ENCODE measurements at places on chromosomes 6 and 20.

- DNase-seq, result no peak
Observed at GRCh38 chr6:157602521-157603295, 220.3 kb upstream of the SNX9 start.

GRCh38 chr20:2108987-2109386 lies 7.4 kb downstream of the STK35 start:
- peak; percentile 93 for DNase-seq

DNA sequence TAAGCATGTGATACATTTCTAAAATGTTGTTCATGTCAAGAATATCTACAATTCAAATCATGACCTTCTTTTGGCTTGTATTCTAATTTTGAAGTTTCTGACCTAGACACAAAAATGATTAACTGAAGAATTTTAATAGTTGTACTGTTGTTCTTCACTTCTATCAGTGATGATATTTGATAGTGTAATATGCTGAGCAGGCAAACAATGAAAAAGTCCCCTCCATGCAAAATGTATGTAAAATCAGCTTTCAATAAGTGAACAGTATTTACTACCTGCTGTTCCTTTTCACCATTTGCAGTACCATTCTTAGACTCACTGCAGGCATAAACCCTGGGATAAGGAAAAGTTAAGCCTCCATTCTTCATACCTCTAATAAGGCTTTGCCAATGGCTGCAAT lies 201.5 kb downstream of the LAMA2 start:
- no peak for DNase-seq

GRCh38 chr6:36594816-36595643 lies 868 bp downstream of the SRSF3 start:
- DNase-seq, result peak; percentile 65

- peak; percentile 91 for DNase-seq
Observed at GRCh38 chr20:37071481-37071911, 24.3 kb downstream of the RBL1 start.

- no peak for DNase-seq
Observed at GRCh38 chr20:10495173-10495572, 60.1 kb downstream of the SLX4IP start.

GRCh38 chr20:48257833-48258232 lies 472.6 kb upstream of the SULF2 start:
- DNase-seq, result no peak

- peak; percentile 98 for DNase-seq
Observed at GRCh38 chr20:62704341-62704948, 4.2 kb upstream of the NTSR1 start.

DNA sequence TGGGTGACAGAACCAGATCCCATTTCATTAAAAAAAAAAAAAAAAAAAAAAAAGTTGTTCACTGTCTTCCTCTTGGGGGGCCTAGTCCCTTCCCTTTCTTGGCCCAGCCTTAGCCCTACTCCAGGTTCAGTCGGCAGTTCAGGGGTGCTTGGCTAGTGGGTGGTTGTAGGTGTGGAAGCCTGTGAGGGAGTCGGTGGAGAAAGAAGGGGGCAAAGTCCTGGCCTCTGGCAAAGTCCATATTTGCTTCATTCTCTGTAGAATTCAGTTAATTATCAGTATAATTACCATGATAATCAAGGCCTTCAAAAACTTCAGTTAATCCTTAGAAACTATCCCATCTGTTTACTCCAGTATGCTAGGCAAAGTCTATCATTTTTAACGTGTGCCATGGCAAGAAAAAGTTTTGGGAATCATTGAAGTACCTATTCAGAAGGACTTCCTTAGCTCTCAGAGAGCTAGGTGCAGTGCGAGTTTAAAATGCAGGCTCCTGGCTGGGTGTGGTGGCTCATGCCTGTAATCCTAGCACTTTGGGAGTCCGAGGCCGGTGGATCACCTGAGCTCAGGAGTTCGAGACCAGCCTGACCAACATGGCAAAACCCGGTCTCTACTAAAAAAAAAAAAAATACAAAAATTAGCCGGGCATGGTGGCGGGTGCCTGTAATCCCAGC lies 205.7 kb upstream of the ARG1 start:
- DNase-seq, result no peak

GRCh38 chr20:34403063-34403827 lies 40.2 kb downstream of the ITCH start:
- no peak for DNase-seq

DNA sequence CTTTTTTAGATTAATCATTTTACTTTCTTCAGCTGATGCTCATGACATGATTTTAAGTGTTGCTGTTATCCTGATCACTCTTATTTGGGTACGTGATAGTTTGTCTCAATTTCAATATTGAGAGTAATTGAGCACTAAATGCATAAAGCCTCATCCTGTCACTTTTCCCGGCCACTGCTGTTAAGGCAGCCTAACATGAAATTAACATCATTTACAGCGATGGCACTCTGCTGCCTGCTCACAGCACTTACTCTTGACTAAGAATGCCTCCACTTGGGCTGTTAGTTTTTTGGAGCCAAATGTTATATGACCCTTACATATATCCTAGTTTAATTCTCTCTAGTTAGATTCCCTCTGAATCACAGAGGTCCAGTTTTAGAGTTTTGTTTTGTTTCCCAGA lies 107.3 kb downstream of the SLX4IP start:
- DNase-seq, result no peak

DNA sequence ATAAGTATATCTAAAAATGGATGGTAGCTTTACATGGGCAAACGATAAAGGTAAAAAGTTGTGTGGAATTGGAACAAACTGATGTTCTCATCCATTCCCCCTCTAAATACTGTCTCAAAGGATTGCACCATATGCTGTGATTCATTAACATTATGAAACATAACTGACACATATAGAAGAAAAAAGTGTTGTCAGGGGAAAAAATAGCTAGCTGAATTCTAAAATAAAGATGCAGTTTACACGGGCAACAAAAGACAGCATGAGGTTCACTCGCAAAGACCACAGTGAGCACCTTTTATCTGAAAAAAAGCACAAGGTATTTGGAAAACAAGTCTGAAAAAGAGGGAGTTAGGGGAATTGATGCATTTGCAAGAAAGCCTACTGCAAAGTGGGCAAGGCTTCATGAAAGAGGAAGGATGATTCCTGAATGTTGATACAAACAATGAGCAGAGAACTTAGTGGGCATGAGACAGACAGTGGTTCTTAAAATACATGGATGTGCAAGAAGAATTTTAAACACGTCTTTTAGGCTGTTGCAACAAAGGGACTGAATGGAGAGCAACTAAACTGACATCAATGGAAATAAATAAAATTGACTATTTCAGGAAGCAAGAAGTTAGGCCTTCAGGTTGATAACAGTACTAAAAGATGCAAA lies 280.9 kb downstream of the KIF16B start:
- DNase-seq, result peak; percentile 75

- no peak for DNase-seq
Observed at GRCh38 chr20:23609486-23610109, 3.9 kb upstream of the CST9 start.

DNA sequence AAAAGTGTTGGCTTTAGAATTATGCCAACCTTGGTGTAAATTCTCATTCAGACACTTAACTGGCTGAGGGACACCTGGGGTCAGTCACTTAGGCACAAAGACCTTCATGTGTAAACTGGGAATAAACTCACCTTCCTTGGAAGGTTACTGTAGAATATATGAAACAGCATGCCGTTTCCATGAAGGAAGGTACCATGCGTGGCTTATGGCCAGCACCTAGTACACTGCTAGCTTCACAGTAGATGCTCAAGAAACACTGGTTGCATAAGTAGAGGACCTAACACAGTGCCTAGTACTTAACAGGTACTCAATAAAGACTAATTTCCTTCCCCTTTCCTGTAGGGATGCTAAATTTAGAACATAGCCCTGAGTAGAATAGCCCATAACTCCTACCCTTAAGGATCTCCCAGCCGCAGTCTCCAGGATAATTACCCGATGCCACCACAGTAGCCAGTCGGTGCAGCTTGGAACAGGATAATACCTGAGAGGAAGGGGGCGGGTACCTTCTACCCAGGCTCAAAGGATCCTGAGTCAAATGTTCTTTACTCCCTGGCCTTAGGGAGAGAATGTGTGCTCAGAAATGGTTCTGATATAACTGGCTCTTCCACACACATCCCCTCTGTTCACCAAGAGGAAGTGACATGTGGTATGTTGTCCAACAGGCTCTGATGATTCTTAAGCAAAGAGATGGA lies 3.6 kb downstream of the BCL2L1 start:
- peak; percentile 97 for DNase-seq

DNA sequence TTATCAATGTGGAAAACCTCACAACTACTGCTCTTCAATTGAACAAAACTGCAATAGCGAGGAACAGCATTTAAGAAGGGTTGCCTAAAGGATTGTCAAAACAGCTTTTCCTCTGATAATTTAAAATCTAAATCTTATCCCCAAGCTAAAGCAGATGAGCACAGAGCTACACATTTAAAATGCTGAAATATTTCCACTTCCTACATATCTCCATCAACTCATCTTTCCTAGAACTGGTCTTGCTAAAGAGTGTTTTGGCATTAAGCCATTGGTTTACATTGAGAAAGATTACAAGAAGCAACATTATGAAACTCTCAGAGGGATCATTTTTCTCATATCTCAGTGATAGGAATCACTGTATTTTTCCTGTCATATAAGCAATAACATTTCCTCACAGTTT lies 3.6 kb downstream of the OR10C1 start:
- peak; percentile 8 for DNase-seq

- no peak for DNase-seq
Observed at GRCh38 chr20:50218987-50219435, 28.4 kb downstream of the CEBPB start.

DNA sequence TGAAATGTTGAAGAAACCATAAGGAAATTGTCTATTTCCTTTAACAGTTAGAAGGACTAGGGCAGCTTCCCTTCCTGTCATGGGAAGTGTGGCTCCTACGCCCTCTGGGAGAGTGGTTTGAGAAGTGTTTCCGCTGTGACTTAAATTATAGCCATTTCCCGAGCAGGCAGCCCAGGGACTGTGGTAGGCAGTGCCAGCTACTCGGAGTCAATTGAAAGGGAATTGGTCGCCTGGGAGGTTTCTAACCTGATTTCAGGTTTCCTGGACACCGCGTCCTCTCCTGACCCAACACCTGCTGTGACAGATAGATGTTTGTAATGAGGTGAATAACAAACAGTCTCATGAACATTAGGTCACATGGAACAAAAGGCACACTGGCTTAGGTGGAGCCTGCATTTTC lies 256.1 kb upstream of the PLCB4 start:
- DNase-seq, result no peak

GRCh38 chr6:43973357-43973756 lies 153.9 kb downstream of the MRPL14 start:
- peak; percentile 51 for DNase-seq

- DNase-seq, result no peak
Observed at GRCh38 chr6:107806691-107807090, 17.4 kb downstream of the SCML4 start.

GRCh38 chr6:128135325-128135724 lies 234.5 kb upstream of the THEMIS start:
- peak; percentile 29 for DNase-seq

DNA sequence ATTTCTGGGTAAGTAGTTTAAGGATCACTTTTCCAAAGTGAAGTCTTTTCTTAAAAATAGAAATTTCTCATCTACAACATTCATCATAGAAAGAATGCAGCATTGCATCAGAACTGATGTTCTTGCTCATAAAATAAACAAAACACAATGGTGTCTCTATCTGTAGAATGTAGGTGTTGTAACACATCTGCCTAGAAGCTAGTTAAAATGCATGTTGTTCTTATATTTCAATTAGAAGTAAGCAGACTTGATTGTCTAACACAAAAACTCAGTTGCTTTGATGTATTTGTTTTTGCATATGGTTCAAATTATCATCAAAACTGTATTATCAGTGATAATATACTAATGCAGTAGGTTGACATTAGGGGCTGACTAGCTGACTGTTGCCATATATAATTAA lies 654.7 kb upstream of the FLRT3 start:
- peak; percentile 87 for DNase-seq

DNA sequence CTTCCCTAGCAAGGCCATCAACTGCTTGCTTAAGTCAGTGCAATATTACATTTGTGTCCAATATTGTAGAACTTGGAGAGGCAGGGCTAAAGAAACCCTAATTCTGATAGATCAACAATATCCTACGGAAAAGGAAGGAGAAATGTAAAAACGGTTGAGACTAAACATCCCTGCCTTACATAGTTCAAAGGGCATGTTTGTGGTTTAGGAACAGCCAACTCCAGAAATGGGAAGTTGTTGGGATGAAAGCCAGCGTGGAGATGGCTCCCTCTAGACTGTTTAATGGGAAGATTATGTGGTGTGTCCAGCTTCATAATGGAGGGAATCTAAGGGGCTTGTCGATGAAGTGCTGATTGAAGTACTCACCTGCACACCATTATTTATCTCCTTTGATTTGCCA lies 145.3 kb upstream of the TENT5A start:
- DNase-seq, result no peak

DNA sequence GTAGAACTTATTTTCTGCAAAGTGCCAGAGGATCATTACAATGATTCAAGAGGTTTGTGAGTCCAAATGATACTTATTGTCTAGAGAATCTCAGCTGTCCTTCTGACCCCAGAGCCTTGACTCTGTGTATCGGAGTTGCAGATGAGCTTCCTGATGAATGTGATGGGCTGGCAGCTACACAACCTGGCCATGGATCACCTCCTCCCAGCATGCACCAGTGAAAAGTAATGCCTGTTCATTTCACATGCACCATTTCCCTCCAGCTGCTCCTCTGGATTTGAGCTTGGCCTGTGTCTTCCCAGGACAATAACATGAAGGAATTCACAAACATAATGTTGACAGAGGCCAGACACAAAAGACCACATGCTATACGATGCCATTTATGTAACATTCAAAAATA lies 30.0 kb downstream of the SNHG17 start:
- no peak for DNase-seq

DNA sequence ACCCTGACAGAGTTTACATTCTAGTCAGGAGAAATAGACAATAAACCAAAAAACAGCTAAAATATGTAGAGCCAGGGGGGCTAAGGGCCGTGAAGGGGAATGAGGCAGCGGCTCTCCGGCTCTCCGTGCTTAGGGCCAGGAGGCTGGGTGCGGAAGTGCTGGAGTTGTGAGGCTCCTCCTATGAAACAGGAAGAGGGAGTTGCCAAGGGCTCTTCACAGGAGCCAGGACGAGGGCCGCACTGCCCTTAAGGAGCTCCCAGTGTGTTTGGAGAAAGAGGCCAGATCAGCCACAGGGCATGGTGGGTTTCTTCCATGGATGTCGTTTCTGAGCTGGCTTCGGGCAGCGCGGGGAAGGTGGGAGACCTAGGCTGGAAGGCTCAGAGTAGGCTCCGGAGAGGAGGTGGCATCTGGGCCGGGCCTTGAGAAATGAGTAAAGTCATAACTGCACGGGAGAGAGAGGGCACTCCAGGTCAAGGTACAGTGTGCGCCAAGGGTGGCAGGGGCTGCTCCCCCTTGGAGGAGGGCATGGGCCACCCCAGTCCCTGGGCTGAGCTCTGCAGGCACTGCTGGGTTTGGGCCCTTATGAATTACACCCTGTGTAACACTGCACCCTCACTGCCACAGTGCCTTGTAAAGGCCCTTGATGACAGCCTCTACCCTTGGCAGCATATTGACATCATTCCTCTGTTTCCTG lies 20.8 kb upstream of the MLN start:
- DNase-seq, result peak; percentile 49

All from epithelial cell of esophagus (primary cell).